ENCODE measurements at places on chromosomes 11 and 22.

- no peak for DNase-seq
These were observed 46.9 kb downstream of the OR4D9 start for GRCh38 chr11:59558270-59558643.

DNA sequence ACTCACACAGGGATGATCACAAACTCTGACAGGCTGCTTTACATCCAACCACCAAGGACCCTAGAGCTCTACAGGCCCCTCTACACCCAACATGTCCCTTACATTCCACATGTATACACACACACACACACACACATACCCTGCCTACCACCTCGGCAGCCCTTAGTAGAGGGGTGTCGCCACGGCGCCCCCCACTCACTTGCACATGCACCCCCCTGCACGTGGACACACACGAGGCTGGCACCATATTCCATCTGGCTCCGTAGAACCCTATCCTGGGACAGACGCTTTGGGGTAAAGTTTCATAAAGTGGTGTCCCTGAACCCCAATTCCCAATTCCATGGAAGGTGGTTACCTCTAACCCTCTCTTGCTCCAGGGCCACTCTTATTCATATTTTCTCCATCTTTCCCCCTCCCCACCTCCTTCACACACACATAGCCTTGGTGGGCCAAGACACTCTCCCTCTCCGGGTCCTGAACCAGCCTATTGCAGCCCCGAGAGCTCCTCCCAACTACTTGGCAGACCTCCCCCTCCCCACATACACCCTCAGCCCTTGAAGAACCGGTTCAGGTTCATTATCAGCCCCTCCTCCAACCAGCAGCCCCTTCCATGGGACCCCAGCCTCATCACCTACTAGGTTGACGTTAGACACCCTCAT lies 809 bp downstream of the PDE2A start:
- no peak for DNase-seq

GRCh38 chr11:93389737-93390136 lies 59.2 kb downstream of the DEUP1 start:
- DNase-seq = no peak

- DNase-seq = no peak
These were observed 1.7 kb upstream of the ABTB2 start for GRCh38 chr11:34359548-34359891.

DNA sequence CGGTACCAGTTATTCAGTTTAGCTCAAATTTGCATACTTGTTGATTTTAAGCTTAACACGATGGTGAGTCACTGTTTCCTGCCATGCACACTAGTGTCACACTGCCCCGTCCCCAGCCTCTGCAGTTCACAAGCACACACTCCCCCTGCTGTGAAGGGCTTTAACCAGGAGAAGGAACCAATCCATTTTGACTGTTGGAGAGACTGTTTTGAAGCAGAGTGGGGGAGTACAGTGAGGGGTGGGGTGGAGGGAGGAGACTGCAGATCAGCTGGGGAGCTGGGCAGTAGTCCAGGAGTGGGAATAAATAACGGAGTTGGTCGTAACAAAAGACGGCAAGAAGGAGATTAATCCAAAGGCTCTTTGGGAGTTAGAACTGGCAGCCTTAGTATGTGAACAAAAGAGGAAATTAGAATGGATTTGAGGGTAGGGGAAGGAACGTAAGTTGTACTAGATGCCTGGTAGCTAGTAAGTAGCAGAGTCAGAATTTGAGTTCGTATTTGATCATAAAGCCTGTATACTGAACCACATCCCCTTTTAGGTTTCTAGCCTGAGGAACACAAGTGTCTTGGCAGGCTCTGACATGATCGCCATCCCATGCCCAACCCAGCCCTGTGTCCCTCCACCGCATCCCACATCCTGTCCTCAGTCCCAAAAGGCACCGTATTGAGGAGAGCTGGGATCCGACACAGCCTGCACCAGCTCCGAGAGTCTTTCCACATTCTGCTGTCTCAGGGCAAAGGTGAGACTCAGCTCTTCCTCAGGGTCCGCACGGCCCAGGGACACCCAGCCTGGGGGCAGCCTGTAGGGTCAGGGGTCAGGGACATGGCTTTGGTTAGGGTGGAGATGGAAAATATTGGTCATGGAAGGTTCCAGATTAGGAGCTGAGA lies 862 bp downstream of the TPP1 start:
- DNase-seq = peak; percentile 59

DNA sequence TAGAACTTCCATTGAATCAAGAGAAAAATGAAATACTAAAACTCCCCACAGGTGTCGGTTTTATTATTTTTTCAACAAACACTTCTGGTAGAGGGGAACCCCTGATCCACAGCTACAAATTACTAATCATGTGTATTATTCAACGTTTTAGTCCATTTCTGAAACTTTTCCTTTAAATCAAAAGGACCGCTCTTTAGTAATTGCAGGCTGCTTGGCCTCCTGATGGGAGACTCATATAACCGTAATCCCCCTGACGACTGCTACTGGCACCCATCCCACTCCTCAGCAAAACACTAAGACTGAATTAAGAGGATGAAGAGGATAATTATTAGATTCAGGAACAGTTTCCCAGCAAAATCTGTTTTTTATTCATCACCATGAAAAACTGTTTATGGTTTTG lies 46.4 kb downstream of the PAX6 start:
- peak; percentile 4 for DNase-seq

GRCh38 chr22:48138427-48138826 lies 1376.0 kb downstream of the TBC1D22A start:
- DNase-seq = no peak

DNA sequence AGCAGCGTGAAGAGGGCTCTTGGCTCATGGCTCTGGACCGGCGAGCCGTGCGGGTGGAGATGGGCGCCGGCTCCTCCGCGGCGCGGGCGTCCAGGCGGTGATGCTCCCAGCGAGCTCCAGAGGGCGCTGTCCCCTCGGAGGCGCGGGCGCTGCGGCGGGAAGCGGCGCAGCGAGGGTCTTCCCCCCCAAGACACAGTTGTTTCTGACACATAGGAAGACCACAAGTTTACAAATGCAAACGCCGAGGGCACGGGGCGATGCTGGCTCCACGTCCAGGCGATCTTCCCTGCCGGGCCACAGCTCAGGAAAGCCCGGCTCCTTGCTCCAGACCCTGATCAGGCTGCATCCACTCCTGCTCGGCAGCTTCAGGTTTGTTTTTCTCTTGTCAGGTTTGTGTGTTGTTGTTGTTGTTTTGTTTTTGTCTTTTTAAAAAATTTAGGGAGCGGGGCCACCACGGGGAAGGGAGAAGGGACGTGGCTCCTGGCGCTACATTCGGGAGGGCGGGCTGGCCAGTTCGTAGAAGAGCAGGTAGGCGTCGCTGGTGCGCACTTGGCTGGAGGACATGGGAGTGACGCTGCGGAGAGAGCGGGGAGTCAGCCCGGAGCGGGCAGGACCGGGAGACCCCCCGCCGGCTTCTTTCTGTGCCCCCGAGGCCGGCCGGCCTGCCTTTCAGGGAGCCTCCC lies 10.0 kb upstream of the MFRP start:
- peak; percentile 71 for DNase-seq
